ENCODE measurements at places on chromosomes 12 and 14.

- DNase-seq = no peak
Measured at GRCh38 chr14:54169254-54169924, 212.8 kb upstream of the BMP4 start.

GRCh38 chr14:58832095-58832521, 194.3 kb downstream of the DACT1 start:
- DNase-seq = no peak

GRCh38 chr14:75445236-75445635, 17.4 kb downstream of the JDP2 start:
- DNase-seq = no peak

DNA sequence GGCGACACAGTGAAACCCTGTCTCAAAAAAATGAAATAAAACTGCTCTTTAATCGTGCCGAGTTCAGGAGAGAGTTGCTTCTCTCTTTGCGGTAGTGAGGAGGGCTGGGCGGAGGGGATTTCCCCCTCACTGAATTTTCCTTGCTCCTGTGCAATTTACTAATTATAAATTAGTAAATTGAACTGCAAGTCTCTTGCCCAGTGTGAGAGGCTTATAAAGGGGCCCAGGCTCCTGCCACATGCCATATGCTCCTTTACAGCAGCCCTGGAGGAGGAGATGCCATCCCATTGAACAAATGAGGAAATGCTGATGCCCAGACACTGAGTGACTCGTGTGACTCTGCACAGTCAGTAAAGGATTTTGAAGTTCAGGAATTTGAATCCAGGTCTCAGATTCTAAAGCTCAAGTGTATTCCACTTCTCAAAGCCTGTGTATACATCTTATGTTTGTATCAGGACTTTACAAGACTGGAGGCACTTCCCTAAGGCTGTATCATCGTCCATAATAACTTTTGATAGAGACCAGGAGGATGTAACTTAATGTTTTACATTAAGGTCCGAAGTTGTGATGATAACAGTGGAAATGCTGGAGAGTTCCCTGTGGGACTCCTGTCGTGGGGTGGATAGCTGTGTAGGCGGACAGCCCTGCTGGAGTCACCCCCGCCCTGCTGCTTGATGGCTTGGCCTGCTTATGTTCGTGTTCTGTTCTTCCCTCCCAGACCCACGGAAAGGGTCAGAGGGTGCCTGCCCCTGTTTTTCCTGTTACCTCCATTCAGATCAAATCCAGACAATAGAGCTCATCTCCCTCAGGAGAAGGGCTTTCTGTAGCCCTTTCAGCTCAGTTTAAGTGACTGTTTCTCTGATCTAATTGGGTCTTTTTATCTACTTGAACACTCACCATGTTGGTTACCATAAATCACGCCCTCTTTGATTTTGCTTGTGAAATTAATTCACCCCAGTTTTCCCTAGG, 13.9 kb downstream of the PELI2 start:
- no peak for DNase-seq

GRCh38 chr12:77299001-77299400, 233.6 kb upstream of the E2F7 start:
- no peak for DNase-seq

GRCh38 chr12:79174626-79175025, 310.1 kb downstream of the SYT1 start:
- DNase-seq = peak; percentile 7

- no peak for DNase-seq
Measured at GRCh38 chr14:82094829-82095345, 561.2 kb upstream of the SEL1L start.

GRCh38 chr12:70598467-70599193, 38.6 kb downstream of the PTPRB start:
- DNase-seq = no peak

GRCh38 chr14:61462566-61463193, 141.3 kb downstream of the PRKCH start:
- DNase-seq = no peak

GRCh38 chr12:83408146-83408545, 721.4 kb downstream of the TMTC2 start:
- no peak for DNase-seq

GRCh38 chr12:10543499-10543898, 37.8 kb downstream of the EIF2S3B start:
- no peak for DNase-seq

DNA sequence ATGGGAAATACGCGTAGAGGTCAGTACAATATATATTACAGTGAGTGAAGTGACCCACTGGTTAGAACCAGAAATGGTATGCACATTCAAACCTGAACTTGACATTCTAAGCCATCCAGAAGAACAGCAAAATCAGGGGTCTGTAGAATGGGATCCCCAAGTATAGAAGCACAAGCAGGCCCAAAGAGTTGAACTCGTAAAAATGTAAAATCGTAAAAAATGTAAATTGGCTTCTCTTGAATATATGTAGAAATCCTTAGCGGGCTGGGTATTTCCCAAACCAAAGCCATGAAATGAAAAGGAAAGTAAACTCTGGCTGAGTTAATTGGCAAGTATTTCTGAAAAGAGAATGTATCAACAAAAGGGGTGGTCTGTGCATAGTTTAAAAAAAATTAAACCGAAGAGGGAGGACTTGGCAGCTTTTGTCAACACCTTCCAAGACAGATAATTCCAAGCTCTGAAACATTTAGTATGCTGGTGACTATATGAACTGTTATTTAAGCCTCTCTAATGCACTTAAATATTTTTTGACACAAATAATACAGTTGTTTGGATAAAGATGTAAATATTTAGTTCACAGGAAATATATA, 1505.6 kb upstream of the FLRT2 start:
- DNase-seq = no peak

DNA sequence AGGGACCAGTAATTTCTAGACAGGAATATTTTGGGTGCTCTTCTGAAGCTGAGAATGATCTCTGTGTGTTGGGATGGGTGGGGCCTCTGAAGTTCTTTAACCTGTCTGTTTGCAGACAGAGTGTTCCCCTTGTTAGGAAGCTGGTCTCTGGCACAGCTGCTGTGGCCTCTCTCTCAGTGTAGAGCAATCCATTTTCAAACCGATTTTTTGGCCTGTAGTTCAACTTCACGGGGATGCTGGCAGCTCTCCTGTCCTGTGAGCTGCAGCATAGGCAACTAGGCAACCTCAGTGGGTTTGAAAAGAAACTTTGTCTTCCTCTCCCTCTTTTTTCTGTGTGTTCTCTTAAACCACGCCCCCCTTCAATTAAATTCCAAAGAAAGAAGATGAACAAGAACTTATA, 69.1 kb downstream of the SMOC1 start:
- no peak for DNase-seq

DNA sequence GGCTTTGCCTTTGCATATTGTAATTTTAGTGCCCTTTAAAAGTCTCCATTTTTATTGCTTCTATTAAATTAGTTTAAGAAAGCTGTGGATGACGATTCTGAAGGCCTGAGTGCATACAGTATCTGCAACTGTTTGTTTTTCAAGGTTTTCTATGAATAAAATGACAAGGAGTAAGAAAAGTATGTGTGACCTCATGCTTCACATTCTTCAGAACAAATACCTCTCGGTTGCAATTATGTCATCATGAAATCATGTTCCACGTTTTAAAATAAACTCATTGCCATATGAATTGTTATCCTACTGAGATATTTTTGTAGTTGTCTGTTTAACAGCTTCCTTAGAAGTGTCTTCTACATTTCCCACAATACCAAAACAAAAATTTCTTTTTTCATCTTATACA, 374.6 kb downstream of the MDGA2 start:
- DNase-seq = no peak

DNA sequence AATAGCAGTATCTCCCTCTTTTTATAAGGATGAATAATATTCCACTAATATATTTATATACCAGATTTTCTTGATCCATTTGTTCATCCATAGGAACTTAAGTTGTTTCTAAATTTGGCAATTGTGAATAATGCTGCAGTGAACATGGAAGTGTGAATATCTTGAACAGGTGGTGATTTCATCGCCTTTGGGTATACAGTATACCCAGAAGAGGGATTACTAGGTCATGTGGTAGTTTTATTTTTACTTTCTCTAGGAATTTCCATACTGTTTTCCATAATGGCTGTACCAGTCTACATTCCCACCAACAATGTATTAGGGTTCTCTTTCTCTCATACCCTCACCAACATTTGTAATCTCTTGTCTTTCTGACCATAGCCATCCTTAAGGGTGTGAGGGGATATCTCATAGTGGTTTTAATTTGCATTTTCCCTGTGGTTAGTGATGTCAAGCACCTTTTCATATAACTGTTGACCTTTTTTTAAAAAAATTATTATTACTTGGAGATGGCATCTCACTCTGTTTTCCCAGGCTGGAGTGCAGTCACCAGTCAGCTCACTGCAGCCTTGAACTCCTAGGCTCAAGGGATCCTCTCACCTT, 20.5 kb downstream of the PPHLN1 start:
- DNase-seq = no peak

DNA sequence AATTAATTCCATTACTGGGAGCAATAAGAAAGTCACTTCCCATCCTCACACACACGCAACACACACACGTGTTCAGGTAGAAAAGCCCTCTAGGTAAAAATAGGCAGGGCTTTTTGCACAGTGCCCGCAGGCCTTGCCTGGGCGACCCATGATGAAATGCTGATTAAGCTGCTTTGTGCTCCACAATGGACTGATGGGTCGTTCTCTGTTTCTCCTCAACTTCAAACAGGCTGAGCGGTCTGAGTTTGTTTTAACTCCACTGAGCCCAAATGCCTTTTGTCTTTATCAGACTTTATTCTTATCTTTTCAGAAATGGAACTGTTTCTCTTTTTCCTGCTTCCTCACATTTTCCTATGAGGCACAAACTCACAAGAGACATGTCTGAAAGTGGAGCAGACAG, 9.4 kb upstream of the DACT1 start:
- DNase-seq = no peak

- DNase-seq = no peak
Measured at GRCh38 chr14:71733210-71733883, 198.9 kb upstream of the RGS6 start.

DNA sequence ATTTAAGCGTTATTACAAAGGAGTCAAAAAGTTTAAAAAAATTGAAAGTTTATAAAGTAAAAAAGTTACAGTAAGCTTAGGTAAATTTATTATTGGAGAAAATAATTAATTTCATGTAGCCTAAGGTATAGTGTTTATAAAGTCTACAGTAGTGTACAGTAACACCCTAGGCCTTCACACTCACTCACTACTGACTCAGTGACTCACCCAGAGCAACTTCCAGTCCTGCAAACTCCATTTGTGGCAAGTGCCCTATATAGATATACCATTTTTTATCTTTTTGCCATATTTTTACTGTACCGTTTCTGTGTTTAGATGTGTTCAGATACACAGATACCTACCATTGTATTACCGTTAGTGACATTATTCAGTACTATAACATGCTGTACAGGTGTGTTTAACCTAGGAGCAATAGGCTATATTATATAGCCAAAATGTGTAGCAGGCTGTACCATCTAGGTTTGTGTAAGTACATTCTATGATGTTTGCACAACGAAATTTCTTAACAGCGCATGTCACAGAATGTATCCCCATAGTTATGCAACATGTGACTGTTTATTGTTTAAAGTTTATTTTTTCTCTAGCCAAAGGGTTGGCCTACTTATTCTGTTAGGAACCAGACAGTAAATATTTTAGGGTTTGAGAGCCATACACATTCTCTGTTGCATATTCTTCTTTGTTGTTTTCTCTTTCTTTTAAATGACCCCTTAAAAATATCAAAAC, 155.5 kb downstream of the PCNX1 start:
- no peak for DNase-seq

GRCh38 chr12:24565300-24565699, 383.6 kb downstream of the BCAT1 start:
- DNase-seq = no peak

GRCh38 chr14:104237651-104238423, 99.5 kb downstream of the KIF26A start:
- DNase-seq = no peak

- peak; percentile 54 for DNase-seq
Measured at GRCh38 chr12:106583242-106584103, 669 bp downstream of the RFX4 start.

DNA sequence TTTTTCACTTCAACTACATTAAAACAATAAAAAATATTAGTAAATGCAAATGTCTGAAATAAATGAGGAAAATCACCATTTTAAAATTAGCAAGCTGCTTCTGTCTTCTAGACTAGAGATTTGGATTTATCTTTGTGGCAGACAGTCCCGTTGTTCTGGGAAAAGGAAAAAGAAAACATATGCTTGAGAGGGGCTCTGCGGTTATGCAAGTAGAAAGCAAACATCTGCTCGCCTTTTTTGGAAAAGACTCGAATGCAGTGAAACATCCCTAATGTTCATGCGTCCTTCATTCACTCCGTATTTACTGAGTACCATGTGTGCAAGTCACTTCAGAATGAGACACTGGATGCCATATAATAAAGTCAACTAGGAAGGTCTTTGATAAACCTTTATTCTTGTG, 44.9 kb downstream of the IFNG start:
- no peak for DNase-seq

DNA sequence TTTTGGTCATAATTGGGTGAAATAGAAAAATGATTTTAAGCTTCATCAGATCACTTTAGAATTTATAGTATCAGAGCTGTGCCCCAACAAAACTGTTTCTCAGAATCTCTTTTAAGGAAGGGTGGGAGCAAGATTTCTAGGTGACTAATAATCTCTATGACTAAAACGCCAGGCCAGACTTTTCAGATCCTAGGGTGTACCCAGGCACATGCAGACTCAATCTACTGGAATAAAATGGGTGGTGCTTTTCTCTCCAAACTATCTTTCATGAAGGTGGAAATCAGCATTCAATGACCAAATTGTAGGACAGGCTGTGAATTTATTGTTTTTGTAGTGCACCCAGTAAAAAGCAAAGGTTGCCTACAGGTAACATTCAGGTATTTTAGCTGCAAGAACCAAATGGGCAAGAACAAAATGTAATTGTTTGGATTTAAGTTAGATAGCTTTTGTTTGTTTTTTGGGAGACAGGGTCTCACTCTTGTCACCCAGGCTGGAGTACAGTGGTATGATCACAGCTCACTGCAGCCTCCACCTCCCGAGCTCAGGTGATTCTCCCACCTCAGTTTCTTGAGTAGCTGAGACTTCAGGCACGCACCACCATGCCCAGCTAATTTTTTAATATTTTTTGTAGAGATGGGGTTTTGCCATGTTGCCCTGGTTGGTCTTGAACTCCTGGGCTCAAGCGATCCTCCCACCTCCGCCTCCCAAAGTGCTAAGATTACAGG, 49.5 kb downstream of the PPP2R5C start:
- DNase-seq = no peak

GRCh38 chr12:54759751-54760150, 94.6 kb upstream of the MUCL1 start:
- DNase-seq = peak; percentile 38

Data from HEK293T (cell line).